Activated CD4-positive, alpha-beta T cell treated with anti-CD3 and anti-CD28 coated beads for 36 hours (primary cell): ENCODE measurements at places on chromosomes 6 and 20. TPM values are rescaled to one million over a fixed set of nuclear protein-coding genes. Genes with fewer than 3 reads are reported as not detected.

The ELOVL4 gene
- total RNA-seq, result 1.6 TPM

The SMIM29 gene
- 16.3 TPM for total RNA-seq

The SUMO4 gene
- 4.7 TPM for total RNA-seq

The DLL1 gene
- 0.54 TPM for total RNA-seq

The HCRTR2 gene
- not detected for total RNA-seq

The CGA gene
- not detected for total RNA-seq

The EDN1 gene
- not detected for total RNA-seq

The PNLDC1 gene
- 0.11 TPM for total RNA-seq

GRCh38 chr20:37521061-37521771 lies at the start of gene NNAT:
TSS of gene NNAT (plus strand) at chr20:37521250. CDS start at chr20:37521332, 82 bp downstream.
- DNase-seq, result peak; percentile 33

DNA sequence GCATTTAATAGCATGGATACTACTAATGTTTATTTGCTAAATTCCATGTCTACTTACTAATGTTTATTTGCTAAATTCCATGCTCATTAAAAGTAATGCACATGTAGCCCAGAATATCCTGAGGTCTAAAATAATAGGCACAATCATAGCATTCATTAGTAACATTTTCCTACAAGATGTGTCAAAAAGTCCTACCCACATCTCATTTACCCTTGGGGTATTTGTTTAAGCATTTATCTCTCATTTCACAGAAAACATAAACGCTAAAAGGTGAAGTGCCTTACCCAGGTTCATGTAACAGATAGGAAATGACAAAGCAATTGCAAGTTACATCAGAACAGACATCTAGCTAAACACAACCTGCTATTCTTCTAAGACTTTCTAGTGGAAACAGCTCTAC lies 457.1 kb downstream of the HACE1 start:
- no peak for DNase-seq

DNA sequence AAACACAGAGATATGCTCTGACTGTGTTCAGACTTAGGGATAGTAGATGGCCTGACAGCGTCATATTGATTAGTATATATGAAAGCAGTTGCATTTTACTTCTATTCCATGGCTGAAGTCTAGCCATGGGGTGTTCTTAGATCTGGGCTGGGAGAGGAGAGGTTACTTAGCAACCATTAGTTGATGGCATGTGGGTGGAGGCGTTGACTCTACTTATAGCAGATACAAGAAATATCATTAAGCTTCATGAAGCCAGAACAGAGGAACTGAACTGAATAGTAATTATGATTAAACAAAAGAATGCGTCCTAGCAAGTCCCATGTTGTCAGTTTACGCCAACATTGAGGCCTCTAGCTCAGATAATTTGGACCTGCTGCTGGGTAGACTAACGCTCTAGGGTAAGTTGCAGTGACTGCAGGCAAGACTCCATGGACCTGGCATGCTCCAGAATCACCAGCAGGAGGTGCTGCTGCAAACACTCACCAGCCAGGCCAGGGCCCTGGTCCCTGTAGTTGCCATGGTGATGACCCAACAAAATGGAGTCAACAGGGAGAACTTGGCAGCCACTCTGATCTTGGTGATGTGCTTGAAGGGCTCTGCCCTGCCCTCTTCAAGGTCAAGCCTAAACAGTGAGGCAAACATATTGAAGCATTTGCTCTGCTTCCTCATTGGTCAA lies 477.3 kb downstream of the PREX1 start:
- DNase-seq, result peak; percentile 30

GRCh38 chr6:133236932-133237331 lies 4.2 kb upstream of the EYA4 start:
- DNase-seq, result no peak

GRCh38 chr6:127206531-127207095 lies 60.1 kb upstream of the RNF146 start:
- DNase-seq, result no peak

DNA sequence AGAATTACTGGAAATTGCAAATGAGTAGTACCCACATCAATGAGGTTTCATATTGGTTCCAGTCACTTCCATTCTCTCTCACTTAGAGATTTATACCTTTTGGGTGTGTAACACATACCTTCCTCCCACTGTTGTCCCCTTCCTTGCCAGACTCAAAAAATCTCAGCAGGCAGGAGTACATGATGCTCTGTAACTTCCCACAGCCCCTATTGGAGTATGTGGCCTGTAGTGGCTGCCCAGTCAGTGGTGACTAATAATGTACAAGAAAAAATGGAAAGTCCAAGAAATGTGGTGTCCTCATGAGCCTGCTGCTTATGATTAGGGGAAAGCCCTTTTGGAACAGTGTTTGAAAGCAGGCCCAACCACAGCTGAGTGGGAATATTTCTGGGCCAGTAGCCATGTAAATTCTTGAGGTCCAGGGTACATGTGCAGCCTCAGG lies 312.0 kb downstream of the ZFAND3 start:
- peak; percentile 26 for DNase-seq

- DNase-seq, result no peak
Observed at GRCh38 chr6:123794190-123794589, 9.5 kb upstream of the NKAIN2 start.

- DNase-seq, result no peak
Observed at GRCh38 chr6:21220271-21220987, 373.1 kb upstream of the SOX4 start.

DNA sequence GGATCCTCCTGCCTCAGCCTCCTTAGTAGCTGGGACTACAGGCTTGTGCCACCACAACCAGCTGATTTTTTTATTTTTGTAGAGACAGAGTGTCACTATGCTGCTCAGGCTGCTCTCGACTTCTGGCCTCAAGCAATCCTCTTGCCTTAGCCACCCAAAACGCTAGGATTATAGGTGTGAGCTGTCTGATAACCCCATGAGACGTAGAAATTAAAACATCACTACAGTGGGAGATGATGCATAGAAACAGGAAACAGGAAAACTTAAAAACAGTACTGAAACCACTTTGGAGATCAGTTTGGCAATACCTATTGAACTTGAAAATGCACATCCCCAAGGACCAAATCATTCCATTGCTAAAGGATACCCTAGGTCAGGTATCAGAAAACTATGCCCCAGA lies 10.8 kb downstream of the SENP6 start:
- no peak for DNase-seq

- DNase-seq, result no peak
Observed at GRCh38 chr20:49034070-49034732, 11.9 kb upstream of the CSE1L start.

DNA sequence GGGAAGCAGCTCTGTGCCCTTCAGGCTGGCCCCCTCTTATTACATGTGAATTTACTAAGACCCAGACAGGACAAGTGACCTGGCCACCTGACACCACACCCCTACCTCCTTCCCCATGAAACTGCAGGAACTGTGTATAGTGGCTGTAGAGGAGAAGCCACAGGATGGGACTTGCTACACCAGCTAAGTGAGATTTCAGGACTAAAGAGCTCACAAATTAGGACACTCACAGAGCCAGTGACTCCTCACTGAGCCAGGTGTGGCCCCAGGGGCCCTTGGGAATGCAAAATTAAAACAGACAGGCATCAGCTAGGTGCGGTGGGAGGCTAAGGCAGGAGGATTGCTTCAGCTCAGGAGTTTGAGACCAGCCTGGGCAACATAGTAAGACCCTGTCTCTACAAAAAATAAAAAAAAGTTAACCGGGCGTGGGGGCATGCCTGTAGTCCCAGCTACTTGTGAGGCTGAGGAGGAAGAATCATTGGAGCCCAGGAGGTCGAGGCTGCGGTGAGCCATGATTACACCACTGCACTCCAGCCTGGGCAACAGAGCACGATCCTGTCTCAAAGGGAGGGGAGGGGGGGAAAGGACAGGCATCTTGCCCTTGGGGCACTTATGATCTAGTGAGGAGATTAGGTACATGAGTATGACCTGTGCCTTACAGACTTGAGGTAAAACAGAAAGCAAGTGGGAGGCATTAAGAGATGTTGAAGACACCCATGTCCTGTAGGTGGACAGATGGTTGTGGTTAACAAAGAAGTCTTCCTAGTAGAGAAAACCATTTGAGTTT lies 23.2 kb upstream of the SRF start:
- no peak for DNase-seq

- DNase-seq, result no peak
Observed at GRCh38 chr6:146886587-146887446, 288.0 kb downstream of the ADGB start.

DNA sequence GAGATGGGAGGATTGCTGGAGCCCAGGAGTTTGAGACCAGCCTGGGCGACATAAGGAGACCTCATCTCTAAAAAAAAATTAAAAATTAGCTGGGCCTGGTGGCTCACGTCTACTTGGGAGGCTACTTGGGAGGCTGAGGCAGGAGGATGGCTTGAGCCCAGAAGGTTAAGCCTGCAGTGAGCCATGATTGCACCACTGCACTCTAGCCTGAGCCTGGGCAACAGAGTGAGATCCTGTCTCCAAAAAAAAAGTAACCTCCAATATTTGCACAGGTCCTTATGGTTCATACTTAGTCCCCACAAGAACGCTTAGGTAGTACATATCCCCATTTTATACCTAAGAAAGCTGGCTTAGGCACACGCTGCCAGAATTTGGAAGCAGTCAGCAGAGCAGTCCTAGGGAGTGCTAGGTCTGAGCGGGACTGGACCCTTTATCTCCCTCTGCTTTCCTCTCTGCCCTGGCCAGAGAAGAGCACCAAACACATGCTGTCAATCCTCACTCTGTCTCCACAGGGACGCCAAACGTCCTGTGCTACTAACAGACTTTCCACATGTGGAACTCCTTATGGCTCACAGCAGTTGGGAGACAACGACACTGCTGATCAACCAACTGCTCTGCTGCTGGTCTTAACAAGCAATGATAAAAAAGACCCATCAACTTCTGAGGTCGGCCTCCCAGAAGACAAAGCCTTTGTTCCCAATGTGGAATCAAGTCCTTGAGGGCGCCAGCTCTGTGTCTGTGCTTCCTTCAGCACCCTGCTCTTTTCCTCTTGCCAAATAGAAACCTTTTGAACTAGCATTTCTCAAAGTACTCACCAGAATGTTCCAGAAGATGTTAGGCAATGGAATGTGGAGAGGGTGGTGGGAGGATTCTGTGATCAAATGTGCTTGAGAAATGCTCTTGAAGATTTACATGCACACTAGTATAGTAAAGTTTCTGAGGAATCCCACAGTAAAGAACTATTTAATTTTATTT lies 226.3 kb upstream of the DTNBP1 start:
- no peak for DNase-seq

GRCh38 chr6:52065621-52066020 lies 21.8 kb downstream of the PKHD1 start:
- DNase-seq, result no peak

- DNase-seq, result no peak
Observed at GRCh38 chr6:23350752-23351453, 775.1 kb upstream of the NRSN1 start.

GRCh38 chr6:100370265-100370664 lies 94.5 kb downstream of the SIM1 start:
- no peak for DNase-seq

DNA sequence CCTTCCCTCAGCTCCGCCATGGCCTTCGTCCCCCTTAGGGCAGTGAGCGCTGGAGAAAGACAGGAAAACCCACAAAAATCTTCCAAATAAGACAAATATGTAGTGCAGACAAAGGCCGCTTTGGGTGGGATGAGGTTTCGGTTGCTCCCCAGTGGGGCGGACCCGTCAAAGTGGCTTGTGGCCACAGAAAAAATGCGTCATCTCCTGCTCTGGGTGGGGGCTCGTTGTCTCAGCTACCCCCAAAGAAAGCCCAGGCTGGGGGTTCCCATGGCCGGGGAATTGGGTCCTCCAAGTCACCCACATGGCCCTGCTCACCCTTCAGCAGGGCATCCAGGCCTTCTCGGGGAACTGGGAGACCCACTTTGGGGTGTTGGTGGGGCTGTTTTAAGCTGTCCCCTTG lies 21.9 kb upstream of the SCUBE3 start:
- no peak for DNase-seq

- no peak for DNase-seq
Observed at GRCh38 chr20:2283706-2284423, 11.9 kb upstream of the TGM3 start.

GRCh38 chr20:48024539-48024938 lies 239.3 kb upstream of the SULF2 start:
- no peak for DNase-seq

- DNase-seq, result no peak
Observed at GRCh38 chr6:155061381-155061780, 66.3 kb downstream of the TIAM2 start.

GRCh38 chr6:155194399-155194798 lies 69.4 kb upstream of the CLDN20 start:
- DNase-seq, result no peak

DNA sequence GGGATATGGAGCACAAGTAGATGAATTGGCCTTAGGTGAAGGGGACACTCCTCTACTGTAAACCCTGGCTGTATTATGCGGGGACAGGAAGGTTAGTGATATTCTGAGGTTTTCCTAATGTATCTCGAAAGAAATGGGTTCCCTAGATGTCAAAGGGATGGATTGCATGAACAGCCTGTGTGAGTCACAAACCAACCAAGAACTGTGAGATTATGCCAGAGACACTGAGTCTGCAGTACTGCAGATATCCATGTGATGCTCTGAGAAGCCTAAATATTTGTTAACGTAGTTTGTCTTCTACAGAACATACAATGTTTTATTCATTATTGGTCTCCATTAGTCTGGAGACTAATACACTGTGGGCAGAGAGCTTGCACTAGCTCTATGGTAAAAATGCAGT lies 182.2 kb downstream of the AKAP7 start:
- DNase-seq, result no peak

DNA sequence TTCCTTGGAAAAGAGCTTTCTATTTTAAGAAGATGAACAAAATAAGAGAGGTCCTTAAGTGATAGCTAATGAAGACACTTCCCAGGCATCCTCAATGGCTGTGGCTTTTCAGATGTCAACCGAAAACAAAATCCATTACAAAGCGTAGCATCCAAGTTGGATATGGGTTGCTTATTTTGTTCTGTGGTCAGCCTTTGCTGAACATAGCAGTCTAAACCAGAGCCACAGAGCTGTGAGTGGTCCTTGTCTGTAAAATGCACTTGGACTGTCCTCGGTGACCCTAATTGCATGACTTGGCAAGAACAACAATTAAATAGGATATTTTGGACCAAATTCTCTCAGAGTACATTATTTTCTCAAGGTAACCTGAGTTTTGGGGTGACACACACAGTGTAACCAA lies 10.4 kb upstream of the BFSP1 start:
- no peak for DNase-seq

GRCh38 chr6:163504984-163505640 lies 90.6 kb downstream of the QKI start:
- DNase-seq, result no peak

DNA sequence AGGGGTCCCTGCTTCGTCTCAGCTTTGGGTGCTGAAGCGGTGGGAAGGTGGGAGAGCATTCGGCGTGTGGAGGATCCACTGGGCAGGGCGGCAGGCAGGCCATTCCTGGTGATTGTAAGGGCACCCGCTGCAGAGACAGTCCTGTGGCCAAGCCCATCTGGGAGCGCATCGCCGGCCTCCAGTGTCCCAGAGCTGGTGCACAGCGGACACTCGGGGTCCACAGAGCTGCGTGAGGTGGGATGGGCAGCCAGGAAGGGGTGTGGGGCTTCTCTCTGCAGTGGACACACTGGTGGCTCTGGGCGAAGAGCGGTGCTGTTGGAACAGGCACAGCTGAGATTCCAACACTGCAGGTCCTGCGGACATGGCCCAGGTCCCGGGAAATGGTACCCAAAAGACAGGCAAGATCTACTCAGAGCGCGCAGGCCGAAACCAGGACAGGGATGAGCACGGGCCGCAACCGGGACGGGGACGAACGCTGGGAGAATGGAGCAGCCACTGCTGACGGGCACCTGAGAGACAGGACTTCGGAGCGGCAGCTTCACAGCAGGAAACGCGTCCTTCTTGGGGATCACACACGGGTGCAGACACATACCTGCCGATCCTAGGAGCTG lies 188.2 kb downstream of the ERMARD start:
- DNase-seq, result no peak
